Upper lobe of right lung (tissue), 1 donor: ENCODE measurements at places on chromosomes 13 and 19.

GRCh38 chr13:110319774-110320509 lies 12.9 kb downstream of the COL4A2 start:
- DNase-seq: no peak

DNA sequence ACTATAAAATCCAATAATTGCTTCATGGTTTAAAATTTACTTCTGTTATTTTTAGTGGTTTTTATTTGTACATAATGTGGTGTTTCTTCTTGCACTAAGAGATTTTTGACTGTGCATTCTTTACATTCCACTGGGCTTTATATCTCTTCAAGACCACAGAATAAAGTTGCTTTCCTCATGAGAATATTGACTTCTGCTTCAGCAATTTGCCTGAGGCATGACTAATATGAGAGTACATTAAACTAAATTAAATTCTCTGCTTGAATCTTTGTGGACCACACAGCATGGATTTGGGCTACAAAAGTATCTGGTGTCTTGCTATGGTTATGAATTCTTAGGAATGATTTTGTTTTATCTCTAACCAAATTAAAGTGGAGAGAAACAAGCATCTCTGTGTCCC lies 1463.4 kb upstream of the PCDH20 start:
- no peak for DNase-seq

DNA sequence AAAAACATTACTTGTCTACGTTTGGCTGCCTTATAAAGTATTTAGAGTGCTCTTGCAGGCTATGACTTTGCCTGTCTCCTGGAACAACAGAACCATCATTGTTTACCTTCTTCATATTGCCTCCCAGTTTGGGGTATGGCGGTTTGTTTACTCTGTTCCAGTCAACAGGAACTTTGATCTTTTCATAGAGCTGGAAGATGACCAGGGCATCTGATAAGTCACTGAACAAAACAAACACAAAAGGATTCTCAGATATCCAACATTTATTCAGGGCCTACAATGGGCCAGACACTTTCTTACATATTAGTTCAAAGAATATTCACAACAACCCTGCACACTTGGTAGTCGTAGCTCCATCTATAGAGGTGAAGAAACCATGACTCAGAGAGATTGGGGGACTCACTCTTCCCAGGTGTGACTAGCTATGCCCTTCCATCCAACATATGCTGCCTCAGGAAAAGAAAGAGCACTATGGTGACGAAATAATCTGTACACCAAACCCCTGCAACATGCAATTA lies 38.4 kb upstream of the CPB2 start:
- no peak for DNase-seq

DNA sequence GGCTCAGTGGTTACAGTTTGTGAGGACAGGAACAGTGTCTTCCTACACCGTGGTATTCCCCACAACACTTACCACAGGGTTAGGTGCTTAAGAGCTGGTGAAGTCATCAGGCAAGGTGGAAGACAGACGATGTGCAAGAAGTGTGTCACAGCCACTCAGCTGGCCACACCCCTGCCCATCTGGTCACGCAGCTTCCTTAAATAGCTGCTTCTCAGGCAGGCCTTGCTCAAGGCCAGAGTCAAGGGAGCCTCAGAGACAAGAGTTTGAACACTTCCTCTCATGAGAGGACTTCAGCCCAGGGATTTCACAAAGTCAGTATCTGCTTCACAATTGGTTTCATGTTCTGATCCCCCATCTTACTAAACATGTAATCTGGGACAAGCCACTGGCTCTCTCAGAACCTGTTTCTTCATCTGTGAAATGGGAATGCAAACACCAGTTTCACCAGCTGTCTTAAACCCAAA lies 80.3 kb upstream of the FRY start:
- DNase-seq: peak; percentile 87

GRCh38 chr19:41886761-41887710 lies 4.1 kb downstream of the ARHGEF1 start:
- no peak for DNase-seq

DNA sequence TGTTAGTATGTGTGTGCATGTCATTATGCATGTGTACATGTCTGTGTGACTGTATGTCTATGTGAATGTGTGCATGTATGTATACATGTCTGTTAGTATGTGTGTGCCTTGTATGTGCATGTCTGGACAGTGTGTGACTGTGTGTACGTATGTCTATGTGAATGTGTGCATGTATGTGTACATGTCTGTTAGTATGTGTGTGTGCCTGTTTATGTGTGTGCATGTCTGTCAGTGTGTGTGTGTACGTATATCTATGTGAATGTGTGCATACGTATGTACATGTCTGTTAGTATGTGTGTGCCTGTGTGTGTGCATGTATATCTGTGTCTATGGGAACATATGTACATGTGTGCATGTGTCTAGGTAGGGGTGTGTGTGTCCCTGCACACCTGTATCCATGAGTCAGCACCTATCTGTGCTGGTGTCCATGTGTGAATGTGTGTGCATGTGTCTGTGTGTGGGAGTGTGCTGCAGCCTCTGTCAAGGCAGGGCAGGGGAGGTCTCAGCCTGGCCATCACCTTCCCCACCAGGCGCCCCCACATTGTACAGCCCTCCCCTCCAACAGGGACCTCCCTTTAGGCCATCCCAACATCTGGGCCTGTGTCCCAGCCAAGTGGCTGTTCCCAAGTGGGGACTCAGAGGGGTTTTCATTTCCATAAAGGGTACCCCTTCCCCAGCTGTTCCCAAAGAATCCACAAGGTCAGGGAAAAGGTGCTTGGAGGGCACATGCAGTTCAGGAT lies 4.4 kb downstream of the GAS6 start:
- DNase-seq: no peak

GRCh38 chr19:7007859-7008258 lies 13.4 kb downstream of the MBD3L2B start:
- no peak for DNase-seq

- no peak for DNase-seq
Measured at GRCh38 chr13:98285852-98286594, 109.0 kb upstream of the RNF113B start.

DNA sequence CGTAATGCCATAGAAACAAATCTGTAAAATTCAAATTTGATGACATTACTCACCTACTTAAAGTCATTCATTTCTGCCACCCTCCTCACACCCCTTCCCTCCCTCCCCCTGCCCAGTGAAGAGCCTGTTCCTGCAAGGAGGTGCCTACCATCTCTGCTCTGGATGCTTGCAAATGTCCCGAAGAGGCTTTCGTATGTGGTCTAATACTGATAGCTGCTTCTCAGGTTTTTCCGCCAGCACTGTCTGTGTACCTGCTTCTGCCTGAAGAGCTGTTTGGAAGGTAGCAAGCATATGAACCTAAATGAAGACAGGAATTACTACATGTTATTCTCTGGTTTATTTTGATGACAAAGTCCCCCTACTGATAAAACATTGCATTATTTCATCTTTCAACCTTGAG lies 57.1 kb downstream of the GPALPP1 start:
- no peak for DNase-seq

GRCh38 chr19:50478901-50479715 lies 2.5 kb upstream of the GARIN5A start:
- peak; percentile 63 for DNase-seq

DNA sequence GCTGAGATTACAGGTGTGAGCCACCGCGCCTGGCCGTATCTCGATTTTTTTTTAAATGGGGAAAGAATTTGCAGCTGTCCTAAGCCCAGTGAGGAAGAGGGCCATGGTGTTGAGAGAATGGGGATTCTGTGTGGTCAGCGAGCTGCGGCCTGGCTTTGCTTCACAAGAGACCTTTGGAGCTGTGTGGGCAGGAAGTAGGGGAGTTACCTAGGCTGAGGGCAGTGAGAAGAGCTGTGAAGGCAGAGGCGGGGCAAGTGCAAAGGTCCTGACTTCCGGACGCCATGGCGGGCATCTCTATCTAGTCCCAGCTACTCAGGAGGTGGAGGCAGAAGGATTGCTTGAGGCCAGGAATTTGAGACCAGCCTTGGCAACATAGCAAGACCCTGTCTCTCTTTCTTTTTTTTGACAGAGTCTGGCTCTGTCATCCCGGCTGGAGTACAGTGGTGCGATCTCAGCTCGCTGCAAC lies 4.9 kb downstream of the AP2A1 start:
- DNase-seq: no peak

GRCh38 chr19:29872224-29872731 lies 60.5 kb downstream of the CCNE1 start:
- peak; percentile 62 for DNase-seq

GRCh38 chr13:107843281-107843680 lies 372.1 kb downstream of the LIG4 start:
- no peak for DNase-seq

- DNase-seq: no peak
Measured at GRCh38 chr13:77991003-77991402, 72.4 kb upstream of the EDNRB start.

DNA sequence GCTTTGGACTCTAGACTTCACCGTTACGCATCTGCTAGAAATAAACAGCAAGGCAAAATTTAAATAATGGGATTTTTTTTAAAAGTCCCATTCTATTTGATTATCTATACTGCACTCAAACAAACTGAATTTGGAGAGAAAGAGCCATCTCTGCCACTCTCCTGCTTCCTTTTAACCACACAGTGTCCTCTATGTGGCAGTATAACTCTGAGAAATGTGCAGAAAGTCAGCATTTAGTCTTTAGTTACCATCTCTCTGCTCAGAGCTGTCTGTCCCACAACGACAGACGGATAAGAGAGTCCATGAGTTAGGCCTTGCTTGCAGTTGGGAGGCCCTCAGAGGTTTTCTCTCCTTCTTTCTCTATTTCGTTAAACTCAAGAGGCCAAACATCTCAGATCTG lies 21.2 kb downstream of the CCNA1 start:
- DNase-seq: no peak

DNA sequence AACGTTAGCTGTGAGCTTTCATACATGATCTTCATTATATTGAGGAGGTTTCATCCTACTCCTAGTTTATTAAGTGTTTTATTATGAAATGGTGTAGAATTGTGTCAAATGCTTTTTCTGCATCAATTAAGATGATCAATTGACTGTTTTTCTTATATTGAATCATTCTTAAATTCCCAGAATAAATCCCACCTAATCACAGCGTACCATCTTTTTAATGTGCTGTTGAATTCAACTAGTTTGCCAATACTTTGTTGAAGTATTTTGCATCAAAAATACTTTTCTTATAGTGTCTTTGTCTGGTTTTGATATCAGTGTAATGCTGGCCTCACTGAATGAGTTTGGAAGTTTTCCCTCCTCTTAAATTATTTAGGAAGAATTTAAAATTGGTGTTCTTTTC lies 138.6 kb upstream of the SGCG start:
- no peak for DNase-seq

- no peak for DNase-seq
Measured at GRCh38 chr19:17248011-17248776, 2.5 kb upstream of the NR2F6 start.

DNA sequence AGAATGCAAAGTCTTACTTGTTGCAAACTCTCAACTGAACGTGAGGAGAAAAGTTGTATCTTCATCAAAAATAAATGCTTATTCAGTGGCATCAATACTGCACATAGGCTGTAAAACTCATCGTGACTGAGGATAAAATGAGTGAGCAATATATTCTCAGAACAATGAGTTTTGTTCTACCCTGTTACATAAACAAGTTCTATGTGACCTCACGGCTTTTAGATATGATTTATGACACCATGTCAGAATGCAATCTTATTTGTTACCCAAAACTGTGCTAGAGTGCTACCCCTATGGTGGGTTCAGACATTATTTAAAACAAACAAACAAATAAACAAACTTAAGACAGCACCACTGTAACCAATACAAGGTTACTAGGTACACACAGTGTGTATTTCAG lies 55.4 kb downstream of the FOXO1 start:
- DNase-seq: no peak

DNA sequence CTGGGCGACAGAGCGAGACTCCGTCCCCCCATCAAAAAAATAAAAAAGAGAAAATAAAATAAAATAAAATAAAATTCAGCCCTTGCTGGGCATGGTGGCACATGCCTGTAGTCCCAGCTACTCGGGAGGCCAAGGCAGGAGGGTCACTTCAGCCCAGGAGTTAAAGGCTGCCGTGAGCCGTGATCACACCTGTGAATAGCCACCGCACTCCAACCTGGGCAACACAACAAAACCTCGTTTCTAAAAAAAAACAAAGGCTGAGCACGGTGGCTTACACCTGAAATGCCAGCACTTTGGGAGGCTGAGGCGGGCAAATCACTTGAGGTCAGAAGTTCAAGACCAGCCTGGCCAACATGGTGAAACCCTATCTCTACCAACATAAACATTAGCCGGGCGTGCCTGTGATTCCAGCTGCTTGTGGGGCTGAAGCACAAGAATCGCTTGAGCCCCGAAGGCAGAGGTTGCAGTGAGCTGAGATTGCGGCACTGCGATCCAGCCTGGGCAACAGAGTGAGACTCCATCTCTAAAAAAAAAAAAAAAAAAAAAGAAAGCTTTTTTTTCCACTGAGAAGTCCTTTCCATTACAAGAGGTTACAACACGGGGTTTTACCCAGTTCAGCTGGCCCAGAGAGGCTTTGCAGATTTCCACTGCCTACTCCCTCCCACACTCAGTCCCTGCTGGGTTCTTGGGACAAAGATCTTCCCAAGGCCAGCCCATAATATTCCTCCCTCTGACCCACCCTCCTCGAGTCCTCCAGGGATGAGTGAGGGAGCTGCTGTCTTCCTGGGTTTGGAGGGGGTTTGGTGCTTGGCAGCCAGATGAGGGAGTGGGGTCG lies 6.4 kb downstream of the ANGPTL4 start:
- DNase-seq: no peak

DNA sequence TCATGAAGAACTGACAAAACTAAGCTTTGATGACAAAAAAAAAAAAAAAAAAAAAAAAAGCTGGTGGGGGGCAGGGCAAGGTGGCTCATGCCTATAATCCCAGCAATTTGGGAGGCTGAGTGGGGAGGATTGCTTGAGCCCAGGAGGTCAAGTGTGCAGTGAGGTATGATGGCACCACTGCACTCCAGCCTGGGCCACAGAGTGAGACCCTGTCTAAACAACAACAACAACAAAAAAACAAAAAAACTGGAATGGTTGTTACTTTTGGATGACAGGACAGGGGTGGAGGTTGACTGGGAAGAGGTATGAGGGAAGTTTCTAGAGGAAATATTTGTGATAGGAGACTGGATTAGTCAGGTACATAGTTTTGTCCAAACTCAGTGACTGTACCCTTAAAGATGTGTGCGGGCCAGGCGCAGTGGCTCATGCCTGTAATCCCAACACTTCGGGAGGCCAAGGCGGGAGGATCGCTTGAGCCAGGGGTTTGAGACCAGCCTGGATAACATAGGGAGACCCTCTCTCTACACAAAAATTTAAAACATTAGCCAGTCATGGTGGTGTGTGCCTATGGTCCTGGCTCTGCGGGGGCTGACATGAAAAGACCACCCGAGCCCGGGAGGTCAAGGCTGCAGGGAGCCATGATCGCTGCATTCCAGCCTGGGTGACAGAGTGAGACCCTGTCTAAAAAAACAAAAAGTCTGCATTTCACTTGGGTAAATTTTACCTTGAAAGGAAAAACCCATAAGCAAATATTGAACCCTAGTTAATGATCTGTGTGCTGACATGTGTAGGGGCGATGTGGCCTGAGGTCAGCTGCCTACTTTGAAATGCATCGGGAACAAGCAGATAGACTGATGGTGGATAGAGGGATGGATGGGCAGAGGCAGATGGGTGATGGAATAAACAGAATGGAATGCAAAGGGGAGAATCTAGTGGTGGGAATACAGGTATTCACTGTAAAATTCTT lies 37.0 kb downstream of the CERS4 start:
- DNase-seq: no peak
